Renal cortex interstitium (tissue), 15 donors: ENCODE measurements at places on chromosomes 2 and 18. TPM values are rescaled to one million over a fixed set of nuclear protein-coding genes. Genes with fewer than 3 reads are reported as not detected.

SERPINB13 gene
- not detected for polyA plus RNA-seq

RBMS1 gene
- 157 TPM for polyA plus RNA-seq

- no peak for DNase-seq
Observed at GRCh38 chr2:96537066-96537733, 648 bp downstream of the ARID5A start.

SGPP2 gene
- 19.3 TPM for polyA plus RNA-seq

- DNase-seq: no peak
Observed at GRCh38 chr2:207341112-207341750, 175.5 kb upstream of the KLF7 start.

DNA sequence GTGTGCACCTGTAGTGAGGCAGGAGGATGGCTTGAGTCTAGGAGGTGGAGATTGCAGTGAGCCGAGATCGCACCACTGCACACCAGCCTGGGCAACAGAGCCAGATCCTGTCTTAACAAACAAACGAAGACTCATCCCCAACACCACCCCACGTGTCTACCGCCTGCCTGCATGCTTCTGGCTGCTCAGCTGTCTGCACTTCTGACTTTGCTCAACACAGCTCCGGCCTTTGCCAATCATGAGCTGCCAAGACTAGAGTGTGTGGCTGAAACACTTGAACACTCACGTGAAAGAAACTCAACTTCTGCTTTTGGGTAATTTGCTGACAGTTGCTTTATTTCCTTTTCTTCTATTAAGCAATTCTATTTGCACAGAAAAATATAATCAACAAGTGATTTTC is 32.1 kb upstream of the SP3 start:
- no peak for DNase-seq

GRCh38 chr18:68940039-68940438 is 142.2 kb downstream of the CCDC102B start:
- DNase-seq: no peak

UGT1A5 gene
- not detected for polyA plus RNA-seq
